ENCODE measurements at places on chromosomes 2 and 18.

DNA sequence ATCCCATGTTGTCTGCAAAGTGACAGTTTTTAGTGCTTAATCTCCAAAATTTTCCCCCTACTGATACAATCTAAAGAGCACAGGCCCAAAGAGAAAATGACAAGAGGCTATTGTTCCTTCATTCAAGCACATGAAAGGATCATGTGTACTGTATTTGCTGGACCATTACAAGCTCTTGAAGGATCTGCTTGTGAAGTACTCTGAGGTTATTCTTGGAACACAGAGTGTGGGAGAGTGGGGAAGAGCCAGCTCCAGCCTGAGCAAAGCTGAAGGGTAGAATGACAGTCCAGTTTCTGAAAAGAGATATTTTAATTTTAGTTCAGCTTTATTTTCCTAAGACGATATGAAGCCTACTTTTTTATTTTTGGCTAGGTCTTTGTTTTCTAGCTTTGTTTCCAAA lies 112.2 kb downstream of the GALNT3 start:
- DNase-seq: no peak

DNA sequence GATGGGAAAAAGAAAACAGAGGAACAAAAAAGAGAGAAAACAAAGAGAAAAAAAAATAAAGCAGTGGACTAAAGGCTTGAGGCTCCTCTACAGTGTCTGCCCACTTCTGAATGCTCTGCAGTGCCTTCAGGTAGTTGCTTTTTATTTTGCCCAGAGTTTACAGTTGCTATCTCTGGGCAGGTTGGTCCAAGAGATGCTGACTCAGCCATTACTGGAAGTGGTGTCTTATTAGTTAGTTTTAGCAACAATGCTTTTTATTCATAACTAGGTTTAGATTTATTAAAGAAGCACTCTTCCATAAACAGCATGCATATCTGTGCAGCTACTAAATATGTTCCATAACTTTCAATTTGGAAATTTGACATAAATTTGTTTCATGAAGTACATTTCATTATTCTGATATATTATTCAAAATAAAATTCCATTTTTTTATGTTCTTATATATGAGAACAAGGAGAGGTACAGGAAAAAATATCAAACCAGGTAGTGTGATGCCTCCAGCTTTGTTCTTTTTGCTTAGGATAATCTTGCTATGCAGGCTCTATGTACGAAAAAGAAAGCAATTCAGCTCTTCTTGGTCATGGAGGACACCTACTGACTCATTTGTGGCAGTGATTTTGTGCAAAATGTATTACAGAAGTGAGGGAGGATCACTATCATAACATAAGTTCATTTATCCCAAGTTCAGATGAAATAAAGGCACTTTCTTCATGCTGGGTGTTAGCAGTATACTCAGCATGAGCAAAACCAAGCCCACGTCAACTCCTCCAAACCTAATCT lies 69.5 kb downstream of the RPIA start:
- no peak for DNase-seq

DNA sequence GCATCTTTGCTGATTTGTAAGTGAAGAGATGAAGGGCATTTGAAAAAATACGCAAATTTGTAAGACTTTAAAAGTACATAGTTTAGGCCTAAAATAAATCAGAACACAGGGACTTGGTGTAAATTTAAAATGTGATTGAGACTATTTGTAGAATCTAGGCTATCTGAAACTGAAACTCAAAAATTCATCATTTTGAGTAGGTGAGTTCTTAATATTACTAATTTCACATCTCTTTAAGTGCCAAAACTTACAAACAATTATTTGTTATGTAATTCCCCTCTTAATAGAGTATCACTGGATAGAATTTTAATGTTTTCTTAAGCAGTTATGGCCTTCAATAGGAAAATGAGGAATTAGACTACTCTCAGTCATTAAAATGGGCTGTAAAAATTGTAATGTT lies 14.0 kb upstream of the HRH4 start:
- no peak for DNase-seq

DNA sequence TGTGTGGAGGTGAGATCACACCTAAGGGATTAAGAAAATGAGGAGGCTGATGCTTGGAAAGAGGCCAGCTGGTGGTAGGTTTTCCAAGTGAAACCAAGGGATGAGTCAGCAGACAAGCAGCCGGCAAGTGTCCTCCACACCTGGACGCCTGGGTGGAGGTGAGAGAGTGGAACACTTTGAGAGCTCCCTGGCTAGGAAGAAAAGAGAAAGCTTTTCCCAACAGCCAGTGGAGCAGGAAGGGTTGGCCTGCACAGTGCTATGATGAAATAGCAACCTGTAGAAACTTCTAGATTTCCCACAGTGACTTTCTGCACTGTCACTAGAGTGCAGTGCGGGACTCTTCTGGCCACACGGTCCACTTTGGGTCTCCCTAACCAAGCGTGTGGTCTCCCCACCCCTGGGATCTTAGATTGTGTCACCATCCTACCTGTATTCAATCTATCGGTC lies 19.6 kb upstream of the IL37 start:
- no peak for DNase-seq

DNA sequence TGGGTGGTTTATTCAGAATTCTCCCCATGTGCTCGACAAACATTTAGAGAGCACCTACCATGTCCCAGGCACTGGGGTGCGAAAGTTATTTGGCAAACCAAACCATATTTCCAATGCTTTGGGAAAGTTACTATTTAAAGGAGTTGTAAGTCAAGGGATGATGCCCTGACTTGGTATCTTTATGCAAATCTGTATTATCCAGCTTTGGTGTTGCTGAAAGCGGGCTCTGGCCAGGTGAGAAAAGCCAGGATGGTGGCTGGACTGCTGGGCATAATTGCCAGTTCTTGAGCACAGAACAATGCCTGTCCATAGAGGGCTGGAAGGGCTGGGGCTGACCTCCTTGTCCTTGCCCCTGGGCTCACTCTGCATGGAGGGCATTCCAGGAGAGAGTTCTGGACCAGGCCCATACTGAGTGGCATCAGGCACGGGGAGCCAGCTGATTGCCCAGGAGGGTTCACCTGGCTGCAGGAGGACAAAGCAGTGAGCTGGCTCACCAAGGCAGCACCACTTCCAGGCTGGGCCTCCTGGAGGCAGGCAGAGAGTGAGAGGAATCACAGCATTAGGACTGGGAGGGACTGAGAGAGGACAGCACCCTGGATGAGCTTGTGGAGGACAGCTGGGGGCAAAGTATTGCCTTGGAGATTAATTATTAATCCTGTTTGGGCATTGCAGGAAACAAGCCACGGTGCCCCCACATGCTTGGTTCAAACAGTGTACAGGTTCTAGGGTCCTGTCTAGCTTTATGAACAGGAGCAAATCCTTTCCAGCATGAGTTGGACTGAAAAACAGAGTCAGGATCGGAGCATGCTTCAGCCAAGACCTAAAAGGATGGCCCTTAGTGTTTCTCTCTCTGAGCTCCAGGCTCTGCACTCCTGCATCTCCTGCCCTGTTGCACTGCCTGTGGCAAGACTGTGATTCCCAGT lies 7.1 kb downstream of the KHK start:
- no peak for DNase-seq

DNA sequence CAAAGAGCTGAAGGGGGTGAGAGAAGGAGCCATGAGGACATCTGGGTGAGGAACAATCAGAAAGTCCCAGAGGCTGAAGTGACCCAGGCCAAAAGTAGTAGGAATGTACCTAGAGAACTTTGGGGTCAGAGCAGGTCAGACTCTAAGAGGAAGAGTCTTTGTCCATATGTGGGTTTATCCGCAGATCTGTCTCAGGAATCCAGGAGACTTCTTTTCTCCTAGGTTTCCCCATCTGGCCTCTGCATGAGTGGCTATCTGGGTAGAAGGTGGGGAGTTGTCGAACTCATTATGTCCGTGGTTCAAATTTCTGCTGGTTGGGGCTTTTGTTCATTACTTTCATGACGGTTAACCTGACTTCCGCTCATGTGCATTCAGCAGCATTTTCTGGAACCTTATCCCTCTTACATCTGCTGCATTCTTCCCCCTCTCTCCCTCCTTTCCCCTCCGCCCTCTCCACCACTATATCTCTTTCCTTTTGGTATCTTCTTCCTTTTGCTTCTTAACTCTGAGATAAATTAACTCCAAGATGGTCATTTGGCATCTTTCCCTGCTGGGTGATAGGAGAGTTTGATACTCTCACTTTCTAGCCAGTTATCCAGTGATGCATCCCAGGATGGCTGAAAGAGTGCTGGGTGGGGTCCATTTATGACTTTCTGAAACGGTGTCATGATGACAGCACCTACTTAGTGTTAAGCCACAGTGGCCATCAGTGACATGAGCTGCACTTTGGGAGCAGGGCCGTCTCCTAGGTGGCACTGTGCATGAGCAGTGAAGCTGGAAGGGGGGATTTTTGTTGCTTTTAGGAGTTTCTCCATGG lies 2.1 kb downstream of the LIPG start:
- no peak for DNase-seq
